Activated T-cell treated with anti-CD3 and anti-CD28 coated beads, Interleukin-2, amount 50 U/mL, for 4 hours (primary cell): ENCODE measurements at places on chromosomes 2 and 18.

GRCh38 chr2:102289129-102289528, 22.2 kb upstream of the IL1RL1 start:
- no peak for DNase-seq

DNA sequence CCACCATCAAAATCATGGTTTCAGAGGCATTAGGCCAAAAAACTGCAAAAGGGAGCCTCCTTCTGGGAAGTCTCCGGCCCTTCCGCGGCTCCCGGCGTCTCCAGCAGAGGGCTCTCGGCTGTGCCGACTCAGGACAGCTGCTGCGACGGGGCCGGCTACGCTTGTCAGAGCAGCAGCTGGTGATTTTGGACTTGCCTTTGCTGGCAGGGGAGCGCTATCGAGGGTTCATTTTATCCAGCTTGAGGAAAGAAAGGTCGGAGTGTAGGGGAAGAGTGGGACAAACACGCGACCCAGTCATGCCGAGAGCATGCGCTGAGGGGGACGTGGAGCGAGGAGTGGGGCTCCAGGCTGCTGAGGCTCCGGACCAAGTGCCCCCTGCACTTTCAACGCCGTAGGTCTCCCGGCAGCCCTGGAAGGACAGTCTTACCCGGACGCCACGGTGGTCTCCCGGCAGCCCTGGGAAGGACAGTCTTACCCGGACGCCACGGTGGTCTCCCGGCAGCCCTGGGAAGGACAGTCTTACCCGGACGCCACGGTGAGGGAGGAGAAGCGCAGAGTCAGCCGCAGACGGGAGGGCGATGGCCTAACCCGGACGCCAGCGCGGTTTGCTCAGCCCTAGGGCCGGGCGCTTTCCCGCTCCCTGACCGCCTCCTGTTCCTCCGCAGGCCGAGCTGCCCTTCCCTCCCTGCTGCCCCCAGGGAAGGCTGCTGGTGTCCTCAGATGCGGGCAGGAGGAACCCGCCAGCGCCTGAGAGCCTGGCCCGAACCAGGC, 21.7 kb downstream of the DDX18 start:
- peak; percentile 28 for DNase-seq

DNA sequence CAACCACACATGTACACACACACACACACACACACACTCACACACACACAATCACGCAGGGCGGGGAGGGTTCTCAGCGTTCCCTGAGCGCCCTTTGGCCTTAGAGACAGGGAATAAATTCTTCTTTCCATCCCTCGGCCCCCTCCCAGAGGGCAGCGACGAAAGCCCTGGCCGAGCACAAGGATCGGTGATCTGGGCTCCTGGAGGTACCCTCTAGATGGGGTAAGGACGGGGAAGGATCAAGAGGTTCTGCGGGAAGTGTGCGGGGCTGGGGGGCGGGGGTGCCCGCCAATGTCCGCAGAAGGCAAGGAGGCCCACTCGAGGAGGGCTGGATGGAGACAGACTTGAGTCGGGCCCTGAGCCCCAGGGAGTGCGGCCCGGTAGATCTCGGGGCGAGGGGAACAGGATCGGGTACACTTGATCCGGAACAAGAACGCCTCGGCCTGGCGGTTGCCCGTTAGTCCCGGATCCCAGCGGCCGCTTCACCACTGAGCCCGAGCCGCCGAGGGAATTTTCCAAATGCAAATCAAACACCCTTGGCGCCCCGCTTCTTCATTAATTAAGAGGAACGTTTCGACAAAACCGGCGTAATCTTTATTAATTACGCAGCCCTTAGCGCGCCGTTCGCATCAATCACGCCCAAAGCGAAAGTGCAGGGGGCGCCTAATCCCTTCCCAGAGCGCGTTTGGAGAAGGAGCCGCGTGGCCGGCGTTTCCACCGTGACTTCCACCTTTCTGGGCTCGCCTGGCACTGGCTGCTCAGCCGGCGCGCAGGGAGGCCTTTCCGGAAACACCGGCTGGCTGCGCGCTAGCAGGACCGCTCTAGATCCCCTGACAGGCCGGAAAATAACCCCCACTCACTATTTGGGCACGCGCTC, 7.0 kb upstream of the PAX3 start:
- no peak for DNase-seq

GRCh38 chr2:67295851-67296250, 101.3 kb upstream of the ETAA1 start:
- no peak for DNase-seq

GRCh38 chr2:142254031-142254430, 123.2 kb upstream of the LRP1B start:
- DNase-seq = no peak

DNA sequence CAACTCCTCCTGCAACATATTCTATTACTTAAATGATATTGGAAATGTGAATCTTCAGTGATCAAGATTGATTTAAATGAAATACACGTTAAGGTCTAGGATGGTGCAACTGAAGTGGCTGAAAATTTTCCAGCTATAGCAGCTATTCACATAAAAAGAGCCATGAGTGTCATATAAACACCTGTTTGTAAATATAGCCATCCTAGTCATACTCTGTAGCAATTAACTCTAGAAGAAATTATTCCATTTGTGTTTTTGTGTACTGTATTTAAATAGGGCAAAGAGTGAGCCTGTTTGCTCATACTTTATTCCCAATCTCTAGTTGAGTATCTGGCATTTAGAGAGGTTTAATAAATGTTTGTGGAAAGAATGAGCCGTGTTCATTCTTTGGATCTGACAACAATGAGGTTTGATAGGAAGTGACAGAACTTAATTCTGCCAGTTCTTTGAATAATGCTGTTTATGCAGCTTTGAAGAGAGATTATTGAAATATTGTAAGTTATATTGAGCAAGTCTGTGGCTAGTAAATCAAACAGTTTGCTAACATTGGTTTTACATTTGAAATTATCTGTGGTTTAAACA, 49.7 kb downstream of the BABAM2 start:
- DNase-seq = no peak

DNA sequence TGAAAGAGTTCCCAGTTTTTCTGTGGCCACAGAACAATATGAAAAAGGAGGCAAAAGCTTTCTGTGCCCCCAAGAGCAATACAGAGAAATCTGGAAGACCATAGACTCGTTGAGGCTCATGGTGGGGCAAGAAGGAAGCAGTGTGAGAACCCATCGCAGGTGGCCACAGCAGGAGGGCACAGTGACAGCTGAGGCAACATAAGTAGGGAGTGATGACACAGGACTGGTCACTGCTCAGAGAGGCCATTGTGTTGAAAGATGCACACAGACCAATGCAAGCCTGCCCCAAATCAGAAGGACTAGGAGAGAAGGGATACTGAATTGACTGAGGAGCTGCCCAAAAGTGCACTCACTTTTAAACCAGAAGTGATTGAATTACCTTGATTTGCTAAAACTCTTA, 483.6 kb downstream of the EPHA4 start:
- no peak for DNase-seq

- DNase-seq = peak; percentile 60
Observed at GRCh38 chr2:96116879-96117533, 635 bp upstream of the ADRA2B start.

GRCh38 chr2:143622106-143622505, 492.9 kb downstream of the ARHGAP15 start:
- no peak for DNase-seq

DNA sequence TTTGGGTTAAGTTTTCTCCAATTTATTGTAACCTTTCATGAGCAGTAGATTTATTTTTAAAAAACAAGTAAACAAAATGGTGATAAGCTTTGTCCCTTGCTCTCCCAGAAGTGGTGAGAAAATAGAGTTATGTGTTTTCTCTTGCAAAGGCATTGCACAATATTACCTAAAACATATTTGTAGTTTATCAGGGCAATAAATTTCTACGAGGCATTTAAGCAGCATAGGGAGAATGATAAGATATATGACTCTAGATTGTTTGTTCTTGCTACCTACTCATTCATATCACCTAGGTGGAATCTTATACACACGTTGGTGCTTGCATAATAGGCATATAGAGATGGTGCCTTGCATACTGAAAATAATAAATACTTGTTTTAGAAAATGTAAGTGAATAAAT, 201.7 kb downstream of the MYO1B start:
- no peak for DNase-seq

DNA sequence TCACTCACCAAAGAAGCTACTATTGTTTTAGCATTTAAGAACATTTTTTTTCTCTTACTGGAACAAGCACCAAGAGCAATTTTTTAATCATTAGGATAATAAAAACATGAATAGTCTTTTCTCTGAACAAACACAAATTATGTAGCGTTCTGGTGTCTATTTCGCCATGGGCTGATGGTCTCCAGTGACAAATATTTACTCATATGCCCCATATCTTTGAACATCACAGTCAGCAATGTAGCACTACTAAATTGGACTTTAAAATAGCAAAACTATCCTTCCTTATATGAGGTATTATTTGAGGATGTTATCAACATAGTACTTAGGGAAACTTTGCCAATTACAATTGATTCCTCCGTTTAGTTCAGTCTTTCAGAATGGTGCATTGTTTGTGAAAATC, 1326.0 kb upstream of the ZEB2 start:
- no peak for DNase-seq

GRCh38 chr2:120452131-120452530, 106.2 kb downstream of the INHBB start:
- DNase-seq = no peak

GRCh38 chr2:188701836-188702235, 272.3 kb upstream of the COL3A1 start:
- DNase-seq = no peak

- no peak for DNase-seq
Observed at GRCh38 chr18:48678237-48679115, 139.6 kb downstream of the CTIF start.

- no peak for DNase-seq
Observed at GRCh38 chr2:53103679-53104078, 663.9 kb upstream of the CHAC2 start.

GRCh38 chr2:102016399-102016955, 24.7 kb downstream of the IL1R2 start:
- DNase-seq = no peak

- peak; percentile 51 for DNase-seq
Observed at GRCh38 chr2:240622531-240623235, 2.6 kb upstream of the GPR35 start.

GRCh38 chr2:205274801-205275200, 407.5 kb upstream of the NRP2 start:
- DNase-seq = no peak

GRCh38 chr18:74644713-74645112, 47.0 kb downstream of the ZNF407 start:
- DNase-seq = no peak

GRCh38 chr2:7704296-7704865, 787.2 kb downstream of the RNF144A start:
- DNase-seq = no peak

DNA sequence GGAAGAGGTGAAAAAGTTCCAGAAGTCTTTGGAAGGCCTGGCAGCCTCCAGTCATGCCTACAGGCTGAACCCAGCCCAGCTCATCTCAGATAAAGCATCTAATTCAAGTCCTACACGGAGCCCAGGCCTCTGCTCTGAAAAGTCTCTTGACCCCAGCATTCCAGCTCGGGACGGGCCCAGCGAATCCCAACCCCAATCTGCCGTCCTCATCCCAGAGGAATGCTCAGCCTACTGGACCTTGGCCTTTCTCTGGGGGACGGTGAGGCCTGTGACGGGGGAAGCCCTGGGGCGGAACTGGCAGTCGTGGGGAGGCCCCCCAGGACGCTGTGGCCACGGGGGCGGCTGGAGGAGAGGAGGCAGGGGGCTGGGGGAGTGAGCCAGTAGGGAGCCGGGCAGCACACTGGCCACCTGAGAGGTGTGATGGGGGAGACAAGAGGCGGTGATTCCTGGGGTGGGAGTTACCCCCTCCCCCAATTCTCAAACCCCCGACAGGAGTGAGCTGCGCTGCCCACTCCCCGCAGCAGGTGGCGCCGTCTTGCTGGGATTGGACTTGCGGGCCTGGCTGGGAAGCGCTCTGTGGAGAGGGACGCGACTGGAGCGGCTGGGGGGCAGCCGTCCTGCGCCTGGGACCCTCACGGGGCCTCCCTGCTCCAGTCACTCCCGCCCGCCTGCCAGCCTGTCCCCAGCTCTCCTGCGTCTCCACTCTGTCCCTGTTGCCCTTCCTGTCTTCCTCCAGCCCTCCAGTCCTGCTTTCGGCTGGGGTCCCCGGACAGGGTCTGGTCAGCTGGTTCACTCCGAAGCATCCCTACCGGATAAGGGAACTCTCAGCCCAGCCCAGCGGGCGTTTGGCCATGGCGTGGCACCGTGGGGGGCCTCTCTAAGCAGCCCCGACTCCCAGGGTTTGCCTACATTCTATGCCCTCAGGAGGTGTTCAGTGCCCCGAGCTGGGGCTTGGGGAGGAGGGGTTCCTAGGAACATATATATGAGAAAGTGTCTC, 182.6 kb upstream of the HAAO start:
- DNase-seq = peak; percentile 54

DNA sequence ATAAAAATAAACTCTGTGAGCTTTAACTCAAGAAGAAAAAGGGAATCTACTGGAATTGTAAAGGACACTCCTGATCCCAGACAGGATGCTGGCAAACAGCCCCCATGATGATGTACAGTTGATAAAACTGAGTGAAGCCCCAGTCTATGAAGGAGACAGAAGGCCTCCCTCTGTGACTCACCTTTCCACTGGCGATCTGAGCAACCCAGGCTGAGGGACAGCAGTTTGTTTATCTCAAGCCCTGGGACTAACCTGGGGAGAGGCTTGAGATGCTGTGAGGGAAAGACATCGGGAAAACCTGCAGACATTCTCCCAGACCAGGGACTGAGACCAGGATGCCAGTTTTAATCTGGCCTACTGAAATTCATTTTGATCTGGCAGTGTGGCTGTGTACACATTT, 104.5 kb upstream of the CDH2 start:
- no peak for DNase-seq

DNA sequence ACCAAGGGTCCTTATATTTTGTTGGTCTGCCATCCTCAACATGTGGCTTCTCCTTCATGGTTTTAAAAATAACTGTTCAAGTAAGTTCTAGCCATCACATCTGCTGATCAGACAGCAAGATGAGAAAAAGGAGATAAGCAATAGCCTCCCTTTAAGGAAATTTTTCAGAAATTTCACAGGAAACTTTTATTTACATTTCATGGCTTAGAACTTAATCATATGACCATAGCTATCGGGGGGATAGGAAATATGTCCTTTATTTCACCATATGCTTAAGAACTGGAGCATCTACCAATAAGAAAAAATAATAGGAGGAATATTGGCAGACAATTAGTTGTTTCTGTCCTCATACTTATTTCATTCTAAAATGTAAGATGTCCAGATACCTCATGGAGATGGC, 16.2 kb downstream of the ATF2 start:
- DNase-seq = no peak

DNA sequence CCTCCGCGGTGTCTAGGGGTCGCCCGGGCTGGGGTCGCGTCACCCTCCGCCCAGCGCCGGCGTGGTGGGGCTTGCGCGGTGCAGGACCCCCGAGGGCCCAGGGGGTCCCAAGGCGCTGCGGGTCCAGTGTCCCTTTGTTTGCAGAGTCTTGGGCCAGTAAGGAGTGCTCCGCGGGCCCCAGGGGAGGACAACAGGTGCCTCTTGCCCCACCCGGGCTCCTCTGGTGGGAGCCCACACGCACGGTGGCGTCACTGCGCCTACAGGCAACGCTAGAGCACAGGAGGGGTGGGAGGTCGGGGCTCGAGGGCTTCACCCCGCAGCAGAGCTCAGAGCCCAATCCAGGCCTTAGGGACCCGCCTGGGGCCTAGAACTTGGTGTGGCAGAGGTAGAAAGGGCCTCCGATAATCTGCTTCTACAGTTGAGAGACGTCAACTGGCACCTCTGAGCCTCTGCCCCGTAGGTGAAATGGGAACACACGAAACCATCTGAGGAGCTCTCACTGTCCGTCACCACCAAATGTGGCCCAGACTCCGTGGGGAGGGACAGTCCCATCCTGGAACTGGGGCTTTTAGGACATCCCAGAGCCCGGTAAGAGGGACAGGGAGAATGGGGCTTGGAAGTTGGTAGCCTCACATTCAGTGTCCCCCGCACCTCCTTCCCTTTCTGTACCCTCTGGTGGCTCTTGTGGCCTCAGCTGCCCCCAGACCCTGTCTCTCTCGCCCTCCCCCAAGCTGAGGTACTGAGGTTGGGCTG, 1.4 kb downstream of the ARID5A start:
- DNase-seq = peak; percentile 57
